DND-41 (cell line): ENCODE measurements at places on chromosomes 7 and 10.

DNA sequence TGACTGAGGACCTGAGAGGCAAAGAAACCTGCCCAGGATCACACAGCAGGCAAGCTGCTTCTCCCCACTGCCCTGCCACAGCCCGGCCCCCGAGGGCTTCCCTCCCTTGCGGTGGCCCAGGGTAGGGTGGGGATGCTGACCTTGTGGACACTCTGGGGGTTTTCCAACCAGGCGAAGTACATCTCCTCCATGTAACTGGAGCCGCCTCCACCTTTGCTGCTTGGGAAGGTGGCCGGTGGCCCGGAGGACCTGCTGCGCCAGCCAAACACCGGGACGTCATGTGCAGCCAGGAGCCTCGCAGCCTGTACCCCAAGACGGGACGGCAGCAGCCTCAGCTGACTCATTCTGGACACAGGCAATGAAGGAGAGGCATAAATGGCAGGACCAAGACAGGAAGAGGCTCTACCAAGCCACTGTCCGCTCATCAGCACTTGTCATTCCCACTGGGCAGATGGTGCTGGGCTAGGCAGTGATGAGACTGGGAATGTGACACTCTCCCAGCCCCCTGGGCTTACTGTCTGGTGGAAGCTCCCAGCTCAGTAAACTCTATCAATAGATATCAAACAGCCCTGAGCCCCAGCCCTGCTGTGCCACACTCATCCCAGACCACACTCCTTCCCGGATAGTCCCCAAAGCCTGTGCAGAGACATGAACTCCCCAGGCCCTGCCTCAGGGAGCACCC lies 3.7 kb downstream of the OGDHL start:
- no peak for DNase-seq

GRCh38 chr7:99607548-99607947 lies 9.2 kb upstream of the ZSCAN25 start:
- no peak for DNase-seq

DNA sequence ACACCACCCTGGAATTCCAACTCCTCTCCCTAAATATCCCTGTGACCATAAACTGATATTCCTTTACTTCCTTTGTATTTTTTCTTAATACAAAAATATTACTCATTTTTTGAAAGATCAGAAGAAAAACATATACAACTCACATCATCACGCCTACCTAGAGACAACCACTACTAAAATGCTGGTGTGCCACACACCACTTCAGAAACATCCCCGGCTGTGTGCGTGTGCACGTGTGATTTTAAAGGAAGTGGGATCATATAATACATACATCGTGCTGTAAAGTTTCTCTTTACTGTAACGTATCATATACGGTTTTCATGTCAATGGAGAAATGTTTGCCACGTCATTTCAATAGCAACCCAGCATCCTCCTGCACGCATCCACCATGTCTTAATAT lies 76.5 kb downstream of the ITIH5 start:
- no peak for DNase-seq

DNA sequence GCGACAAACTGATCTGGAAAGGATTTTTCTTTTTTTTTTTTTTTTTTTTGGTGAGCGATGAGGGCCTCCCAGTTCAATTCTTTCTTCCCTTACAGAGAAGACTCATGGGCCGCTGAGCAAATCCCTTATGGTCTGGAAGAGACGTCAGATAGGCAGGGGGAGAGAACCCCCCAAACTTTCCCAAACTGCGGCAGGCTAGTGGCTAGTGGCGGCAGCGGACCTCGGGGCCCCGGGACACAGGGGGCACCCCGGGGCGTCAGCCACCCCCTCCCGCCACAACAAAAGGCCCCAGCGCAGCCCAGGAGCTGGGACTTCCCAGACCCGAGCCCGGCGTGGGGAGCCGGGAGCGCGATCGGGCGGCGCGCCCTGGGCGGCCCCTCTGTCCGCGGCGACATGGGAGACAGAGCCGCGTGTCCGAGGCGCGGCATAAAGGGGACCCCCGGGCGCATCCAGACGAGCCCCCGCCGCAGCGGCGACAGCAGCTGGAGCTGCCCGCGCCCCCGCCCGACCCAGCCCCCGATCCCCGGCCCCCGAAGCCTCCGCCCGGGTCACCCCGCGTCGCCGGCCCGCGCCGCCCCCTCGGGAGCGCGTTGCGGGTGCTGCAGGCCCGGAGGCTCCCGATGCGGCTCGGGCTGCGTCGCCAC lies 755 bp downstream of the FAM171A1 start:
- no peak for DNase-seq

DNA sequence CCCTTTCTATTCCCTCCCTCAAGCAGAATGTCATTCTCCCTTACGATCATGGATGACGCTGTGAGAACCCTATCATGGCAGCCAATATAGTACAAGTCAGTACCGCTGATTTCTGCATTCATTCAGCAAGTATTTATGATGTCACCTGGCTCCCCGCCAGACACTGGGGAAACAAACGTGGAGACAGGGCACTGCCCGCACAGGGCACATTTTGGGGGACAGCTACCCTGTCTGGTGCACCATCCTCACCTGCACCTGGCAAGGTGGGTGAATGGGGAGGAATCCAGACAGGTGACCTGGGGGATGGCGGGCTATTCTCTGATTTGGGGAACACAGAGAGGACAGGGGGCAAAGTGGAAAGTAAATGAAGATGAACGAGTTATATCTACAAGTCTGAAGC lies 28.4 kb downstream of the MKI67 start:
- DNase-seq = no peak

DNA sequence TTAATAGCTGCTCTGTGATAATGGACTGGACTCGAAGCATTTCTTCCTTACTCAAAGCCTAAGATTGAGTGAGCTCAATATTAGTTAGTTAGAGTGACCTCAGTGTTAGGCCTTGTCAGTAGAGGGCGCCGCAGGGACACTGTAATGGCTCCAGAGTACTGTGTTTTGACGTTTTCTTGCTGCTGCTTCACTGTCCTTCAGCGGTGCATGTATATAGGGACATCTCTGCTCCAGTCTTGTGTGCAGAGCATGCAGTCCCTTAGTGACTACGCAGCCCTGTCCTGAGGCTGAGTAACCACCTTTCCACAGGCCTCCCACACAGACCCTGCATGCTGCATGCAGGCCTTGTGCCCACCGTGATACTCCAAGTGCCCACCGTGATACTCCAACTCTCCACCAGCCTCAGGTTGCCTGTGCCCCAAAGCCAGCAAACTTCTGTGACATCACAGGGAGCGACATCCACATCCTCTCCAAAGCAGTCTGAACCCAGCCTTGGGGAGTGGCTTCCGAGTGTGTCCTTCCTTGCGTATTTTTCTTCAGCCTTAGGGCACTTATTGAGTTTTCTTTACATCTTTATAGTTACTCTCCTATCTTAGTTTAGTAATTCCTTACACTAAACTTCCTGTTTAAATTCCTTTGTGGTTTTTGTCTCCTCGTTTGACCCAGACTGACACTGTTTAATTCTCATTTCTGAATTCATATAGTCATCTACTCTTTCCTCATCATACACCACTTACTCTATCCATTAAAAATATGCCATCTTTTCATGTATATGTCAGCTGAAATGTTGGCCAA lies 118.2 kb downstream of the JAZF1 start:
- DNase-seq = peak; percentile 51

DNA sequence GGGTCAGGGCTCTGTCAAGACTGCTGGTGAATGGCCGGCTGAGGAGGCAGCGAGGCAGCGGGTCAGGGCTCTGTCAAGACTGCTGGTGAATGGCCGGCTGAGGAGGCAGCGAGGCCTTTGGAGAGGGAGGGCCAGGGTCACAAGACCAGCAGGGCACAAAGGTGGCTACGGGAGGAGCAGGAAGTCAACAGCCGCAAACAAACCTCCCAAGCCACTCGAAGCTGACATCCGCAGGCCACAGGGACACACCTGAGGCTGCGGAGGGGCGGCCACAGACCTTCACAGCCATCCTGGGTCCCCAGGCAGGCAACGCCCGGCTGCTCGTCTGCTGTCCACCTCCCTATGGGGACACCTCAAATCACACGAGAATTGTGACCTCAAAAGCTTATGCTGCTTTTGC lies 8.9 kb upstream of the GPER1 start:
- no peak for DNase-seq

DNA sequence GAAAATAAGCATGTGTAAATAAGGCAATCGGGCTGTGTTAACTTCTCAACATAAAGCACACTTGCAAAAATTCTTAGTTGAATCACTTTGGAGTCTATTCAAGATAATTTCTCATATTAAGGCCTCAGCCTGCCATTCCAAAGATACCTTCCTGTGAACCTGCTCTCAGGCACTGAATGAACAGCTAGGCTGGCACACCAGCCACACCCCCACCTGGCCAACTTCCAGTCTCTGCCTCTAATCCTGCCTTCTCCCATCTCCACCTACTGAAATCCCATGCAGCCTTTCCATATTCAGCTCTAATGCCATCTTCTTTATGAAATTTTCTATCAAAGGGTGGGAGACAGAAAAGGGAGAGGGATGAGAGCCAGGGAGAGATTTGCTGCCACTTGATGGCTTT lies 17.1 kb upstream of the MACROH2A2 start:
- no peak for DNase-seq

- no peak for DNase-seq
These were observed 128.9 kb upstream of the FRMD4A start for GRCh38 chr10:14459665-14460064.

- no peak for DNase-seq
These were observed 38.9 kb upstream of the LANCL2 start for GRCh38 chr7:55326081-55326835.

DNA sequence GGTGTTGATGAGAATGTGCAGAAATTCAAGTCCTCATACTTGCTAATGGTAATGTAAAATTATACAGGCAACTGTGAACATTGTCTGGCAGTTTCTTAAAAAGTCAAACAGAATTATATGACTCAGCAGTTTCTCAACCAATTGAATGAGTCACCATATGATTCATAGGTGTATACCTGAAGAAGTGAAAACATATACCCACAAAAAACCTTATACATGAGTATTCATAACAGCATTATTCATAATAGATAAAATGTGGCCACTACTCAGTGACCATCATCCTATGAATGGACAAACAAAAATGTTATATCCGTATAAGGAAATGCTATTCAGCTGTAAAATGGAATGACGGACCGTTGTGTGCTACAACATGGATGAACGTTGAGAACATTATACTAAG lies 253.5 kb downstream of the MALRD1 start:
- no peak for DNase-seq

DNA sequence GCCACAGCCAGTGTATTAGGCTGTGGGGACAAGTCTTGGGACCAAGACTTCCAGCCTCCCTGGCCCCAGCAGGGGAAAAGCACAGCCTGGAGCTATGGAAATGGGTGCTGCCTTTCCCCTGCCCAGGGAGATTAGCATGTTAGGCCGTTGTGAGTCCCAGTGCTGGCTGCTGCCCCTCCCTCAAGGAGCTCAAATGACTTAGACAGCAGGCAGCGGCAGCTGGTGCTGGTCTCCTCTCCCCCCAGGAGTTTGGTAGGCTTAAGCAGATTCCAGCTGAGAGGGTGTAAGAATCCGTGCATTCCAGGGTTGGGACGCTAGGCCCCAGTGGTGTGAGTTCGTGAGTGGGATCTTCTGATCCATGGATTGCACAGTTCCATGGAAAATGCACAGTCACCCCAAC lies 301.5 kb upstream of the PHF14 start:
- DNase-seq = no peak

GRCh38 chr10:7339510-7339909 lies 71.3 kb downstream of the SFMBT2 start:
- no peak for DNase-seq

GRCh38 chr10:127736222-127736914 lies 617 bp upstream of the FOXI2 start:
- DNase-seq = no peak

DNA sequence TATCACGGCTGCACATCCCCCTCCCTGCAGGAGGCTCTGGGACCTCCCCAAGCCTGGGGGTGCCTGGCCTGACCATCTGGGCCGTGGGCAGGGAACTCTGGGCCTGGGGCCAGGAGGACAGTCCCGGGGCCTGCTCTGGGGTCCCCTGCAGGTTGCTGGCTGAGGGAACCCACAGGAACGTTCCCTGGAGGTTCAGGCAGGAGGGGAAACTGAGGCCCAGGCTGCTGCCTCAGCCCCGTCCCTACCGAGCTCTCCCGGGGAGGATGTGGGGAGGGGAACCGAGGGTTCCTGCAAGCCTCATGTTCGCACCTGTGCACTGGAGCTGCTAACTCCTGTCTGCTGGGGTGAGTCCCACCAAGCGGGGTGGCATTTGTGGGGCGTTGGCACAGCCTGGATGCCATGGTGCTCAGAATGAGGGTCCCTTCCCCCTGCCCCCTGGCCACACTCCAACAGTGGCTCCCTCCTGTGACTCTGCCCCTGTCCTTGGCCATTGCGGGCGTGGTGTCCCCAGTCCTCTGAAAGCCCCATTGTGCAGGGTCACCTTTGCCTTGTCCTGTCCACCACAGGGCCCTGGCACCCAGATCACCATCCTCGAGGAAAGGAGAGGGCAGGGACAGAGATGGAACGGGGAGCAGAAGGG lies 9.4 kb downstream of the ELFN1 start:
- no peak for DNase-seq

DNA sequence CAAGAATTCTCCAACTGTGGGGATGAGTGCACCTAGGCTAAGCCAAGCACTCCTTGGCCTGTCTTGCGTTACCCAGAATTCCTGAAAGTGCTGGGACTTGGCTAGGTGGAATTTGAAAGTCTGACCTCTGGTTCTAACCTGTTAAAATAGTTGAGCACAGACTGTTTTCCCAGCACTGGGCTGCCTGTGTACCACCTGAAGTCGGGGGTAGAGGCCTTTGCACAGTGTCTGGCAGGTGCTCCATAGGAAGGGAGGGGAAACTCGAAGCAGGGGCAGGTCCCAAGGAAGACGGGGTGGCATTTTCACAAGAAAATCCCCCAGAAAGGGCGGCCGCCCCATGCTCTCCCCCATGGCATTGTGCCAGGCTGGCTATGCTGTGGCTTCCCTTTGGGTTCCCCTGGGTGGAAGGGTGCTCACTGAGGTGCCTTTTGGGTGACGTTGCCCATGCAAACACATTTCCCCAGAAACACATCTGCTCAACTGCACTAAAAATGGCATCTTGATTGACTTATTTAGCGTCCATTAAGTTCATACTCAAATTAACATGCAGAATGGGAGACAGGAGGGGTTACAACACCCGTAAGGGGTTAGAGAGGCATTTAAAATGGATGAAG lies 62.9 kb downstream of the SYPL1 start:
- no peak for DNase-seq

DNA sequence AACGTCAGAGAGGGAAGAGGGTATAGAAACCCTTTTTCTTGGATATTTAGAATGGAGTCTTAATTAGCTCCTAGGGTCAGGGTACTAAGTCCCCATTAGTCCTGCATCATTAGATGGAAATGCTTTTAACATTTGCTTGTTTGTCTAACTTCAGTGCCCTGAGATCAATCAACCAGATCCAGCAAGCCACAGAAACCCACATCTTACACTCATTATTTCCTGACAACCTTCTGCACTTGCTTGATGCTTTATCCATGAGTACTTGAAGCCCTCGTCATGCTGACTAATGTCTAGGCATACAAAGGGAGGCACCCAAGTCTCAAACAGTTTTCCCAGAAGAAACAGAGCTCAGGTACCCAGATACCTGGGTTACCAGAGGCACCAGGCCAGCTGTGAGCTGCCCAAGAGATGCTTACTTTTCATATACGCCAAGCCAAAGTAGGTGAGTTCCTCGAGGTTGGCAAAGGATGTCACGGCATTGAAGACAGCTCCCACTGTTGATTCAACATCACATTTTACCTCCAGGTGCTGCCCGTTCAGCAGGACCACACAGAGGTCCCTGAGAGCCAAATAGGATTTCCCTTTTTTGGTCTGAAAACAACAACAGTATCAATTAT lies 42.7 kb downstream of the FRMPD2 start:
- DNase-seq = peak; percentile 35
